Hypothalamus (tissue), 51 donors: ENCODE measurements at places on chromosomes 12 and 14.
A peak's percentile ranks its signal among the peaks of the same experiment; 100 is the strongest.

GRCh38 chr14:67918838-67919237, 99.3 kb downstream of the RAD51B start:
- no peak for DNase-seq

DNA sequence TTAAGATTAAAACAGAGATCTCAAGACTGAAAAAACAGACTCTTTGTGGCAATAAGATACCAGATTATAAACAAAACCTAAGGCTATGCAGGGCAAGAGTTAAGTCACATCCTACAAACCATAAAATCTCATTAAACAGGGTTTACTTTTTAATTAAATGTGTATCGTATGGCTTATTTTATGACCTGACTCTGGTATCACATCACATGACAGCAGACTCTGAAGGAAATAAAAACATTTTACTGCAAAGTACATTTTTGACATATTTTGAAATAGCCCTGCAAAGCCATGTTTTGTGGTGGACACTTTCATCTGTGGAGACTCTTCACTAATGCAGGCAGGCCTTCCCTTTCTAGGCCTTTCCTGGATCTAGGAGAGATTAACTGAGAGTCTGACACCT, 327.6 kb upstream of the CLEC14A start:
- no peak for DNase-seq

- DNase-seq = peak; percentile 17
Measured at GRCh38 chr14:90419200-90419599, 22.4 kb downstream of the CALM1 start.

- no peak for DNase-seq
Measured at GRCh38 chr12:124613151-124613585, 45.8 kb upstream of the NCOR2 start.

DNA sequence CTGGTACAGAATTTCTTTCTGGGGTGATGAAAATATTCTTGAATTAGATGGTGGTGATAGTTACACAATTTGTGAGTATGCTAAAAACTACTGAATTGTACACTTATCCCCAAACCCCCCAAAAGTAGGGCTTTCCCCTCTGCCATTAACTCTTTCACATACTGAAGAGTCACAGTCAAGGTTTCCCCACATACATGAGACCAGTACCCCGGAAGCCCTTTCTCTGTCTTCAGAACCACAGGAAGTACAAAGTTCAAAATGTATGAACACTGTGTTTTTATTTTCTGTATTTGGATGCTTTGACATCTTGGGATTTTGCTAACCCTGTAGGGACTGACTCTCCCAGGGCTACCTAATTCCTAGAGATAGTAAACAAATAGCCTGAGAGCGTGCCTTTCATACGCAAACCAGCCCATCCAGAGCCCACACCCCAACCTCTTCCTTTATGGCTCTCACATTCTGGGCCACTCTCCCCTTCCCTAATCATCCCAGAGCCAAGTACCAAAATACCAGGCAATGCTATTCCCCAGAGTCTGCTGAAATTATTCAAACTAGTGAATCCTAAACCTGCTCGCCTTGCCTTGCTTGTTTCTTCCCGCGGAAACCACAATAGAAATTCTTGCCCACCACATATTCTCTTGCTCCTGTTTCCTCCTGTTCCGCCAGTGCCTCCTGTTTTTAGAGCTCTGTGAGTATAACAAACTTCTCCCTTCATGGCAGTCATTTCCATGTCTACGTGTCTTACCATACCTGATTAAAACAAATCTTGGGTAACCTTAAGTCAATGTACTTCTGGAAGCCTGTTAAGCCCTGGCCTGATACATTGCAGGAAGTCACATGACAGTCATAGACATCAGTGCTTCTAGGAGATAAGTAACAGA, 524.8 kb downstream of the FUT8 start:
- no peak for DNase-seq

DNA sequence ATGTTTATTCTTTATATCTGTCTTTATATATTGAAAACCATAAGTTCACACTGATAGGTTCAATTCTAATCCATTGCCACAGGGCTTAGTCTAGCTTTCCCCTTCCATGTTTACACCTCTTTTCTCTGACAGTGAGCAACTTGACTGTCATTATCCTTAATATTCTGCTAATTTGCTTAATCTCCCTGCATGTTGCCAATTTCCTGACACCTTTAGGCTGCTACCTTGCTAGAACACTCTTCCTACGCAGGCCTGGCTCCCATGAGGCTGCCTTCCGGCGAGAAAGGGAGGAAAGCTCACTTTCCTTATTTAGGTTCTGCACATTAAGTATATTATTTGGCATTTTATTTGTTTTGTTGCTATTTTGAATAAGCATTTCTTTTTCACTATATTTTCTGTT, 12.8 kb upstream of the FRS2 start:
- DNase-seq = no peak

GRCh38 chr14:48023881-48024280, 348.5 kb upstream of the MDGA2 start:
- no peak for DNase-seq

- DNase-seq = no peak
Measured at GRCh38 chr12:1282670-1283315, 291.8 kb downstream of the ERC1 start.

GRCh38 chr14:61262082-61262481, 19.1 kb downstream of the TMEM30B start:
- no peak for DNase-seq

DNA sequence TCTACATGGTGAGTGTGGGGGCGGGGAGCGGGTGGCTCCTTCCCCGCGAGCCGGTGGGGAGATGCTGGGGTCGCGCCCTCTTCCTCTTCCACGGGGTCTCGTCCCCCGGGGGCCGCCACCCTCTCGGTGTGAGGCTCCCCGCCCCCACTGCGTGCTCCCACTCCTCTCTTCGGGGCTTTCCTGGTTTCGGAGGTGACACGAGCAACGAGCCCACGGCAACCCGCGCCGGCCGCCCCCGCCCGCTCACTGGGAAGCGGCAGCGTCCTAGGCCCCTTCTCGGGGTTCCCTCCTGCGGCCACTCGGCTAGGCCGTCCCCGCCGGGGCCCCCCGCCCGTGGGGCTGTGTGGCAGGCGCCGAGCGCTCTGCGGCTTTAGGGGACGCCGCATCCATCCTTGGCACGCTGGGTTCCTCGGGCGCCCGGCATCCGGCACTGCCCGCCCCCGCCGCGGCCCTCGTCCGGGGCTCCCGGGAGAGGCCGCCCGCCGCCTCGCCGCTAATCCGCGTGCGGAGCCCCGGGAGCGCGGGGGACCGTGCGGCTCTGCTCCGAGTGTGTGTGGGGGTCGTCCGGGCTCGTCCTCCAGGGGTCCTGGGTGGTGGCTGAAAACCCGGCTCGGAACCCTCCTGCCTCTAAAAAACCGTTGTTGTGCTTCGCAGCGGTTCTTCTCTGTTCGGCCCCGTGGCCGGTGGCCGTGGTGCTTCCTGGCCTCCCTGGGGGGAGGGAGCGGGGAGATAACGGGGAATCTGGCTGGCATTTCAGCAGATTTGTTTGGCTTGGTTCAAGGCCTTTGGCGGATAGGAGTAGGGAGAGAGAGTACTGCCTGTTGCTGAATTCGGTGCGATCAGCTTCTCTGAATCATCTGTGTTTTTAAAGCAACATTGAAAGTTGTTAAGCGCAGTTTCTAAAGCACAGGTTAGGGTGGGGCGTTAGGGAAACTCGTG, 1.0 kb downstream of the PCNX1 start:
- peak; percentile 60 for DNase-seq

GRCh38 chr14:71554323-71554722, 377.9 kb upstream of the RGS6 start:
- DNase-seq = no peak

DNA sequence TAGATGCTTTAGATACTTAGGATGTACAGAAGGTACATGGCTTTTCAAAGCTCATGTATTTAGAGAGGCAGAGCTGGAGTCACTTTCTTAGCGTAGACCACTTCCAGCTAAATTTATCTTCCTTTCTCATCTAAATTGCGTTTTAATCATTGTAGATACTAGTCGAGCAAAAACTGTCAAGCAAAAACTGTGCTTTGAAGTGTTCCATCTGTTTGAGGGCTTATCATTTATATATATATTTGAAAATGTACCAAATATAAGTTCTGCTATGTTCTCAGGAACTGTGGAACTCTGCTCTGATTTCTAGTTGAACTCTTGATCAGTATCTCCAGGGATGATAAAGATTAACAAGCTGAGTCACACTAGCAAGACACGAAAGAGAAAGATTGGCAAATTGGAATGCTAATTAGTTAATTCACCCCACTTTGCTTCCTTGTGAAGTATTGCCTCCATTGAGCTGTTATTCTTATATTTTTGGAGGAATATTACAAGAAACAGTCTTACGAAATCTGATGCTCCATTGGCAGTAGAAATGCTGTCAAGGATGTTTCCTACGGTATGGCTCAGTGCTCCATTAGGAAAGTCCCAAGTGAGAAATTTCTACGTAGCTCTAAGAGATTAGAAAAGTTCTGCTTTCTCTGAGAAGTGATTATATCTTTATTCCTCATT, 310.7 kb downstream of the AEBP2 start:
- no peak for DNase-seq

GRCh38 chr12:18382236-18382885, 121.0 kb downstream of the PIK3C2G start:
- no peak for DNase-seq

GRCh38 chr14:68396461-68396860, 396.4 kb downstream of the ZFP36L1 start:
- DNase-seq = no peak

- DNase-seq = no peak
Measured at GRCh38 chr12:26938701-26939062, 412 bp downstream of the FGFR1OP2 start.

GRCh38 chr12:69608114-69608513, 2.6 kb downstream of the LRRC10 start:
- no peak for DNase-seq

DNA sequence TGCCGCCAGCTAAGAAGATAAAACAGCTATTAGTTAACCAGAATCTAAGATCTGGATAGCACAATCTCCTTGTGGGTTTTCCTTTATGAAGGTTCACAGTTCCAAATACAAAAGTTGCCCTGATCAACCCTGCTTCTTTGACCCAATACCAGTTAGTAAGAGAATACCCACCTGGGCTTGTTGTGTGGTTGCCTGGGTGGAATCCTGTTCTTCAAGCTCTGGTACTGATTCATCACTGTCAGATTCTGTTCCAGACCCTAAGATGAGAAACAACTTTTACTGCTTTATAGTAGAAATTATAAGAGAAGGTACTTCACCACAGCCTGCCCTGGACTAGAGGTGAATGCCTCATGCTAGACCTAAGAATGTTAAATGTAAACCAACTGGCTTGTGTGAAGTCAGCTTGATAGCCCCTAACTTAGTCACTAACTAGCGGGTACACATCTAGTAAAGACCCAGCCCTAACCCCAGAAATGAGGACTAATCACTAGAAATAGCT, 10.6 kb downstream of the NACA start:
- DNase-seq = no peak

DNA sequence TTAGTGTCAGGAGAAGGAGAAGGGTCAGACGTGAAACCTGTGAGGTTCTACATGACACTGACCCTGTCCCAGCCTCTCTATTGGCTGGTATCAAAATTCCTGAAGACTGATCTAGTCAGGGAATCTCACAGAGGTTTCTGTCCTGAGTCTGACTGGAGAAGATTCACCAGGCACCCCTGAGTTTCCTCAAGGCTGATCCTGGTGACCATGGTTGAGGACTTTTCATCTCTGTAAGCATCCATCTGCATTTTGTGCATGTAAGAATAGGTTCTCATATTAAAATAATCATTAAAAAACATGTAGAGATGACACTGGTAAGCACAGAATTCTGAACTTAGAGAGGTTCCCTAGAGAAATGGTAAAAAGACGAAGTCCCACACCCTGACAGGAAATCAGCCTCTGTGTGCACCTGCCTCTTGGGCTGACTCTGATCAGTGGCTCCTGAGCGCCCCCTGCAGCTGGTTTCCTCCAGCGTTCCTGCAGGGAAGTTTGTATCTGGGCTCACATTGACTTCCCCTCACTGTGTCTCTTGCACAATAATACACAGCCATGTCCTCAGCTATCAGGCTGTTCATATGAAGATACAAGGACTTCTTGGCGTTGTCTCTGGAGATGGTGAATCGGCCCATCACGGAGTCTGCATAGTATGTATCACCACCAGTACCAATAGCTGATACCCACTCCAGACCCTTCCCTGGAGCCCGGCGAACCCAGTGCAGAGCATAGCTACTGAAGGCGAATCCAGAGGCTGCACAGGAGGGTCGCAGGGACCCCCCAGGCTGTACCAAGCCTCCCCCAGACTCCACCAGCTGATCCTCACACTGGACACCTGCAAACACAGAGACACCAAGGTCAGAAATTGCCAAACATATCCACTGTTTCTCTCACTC, 991.9 kb downstream of the TMEM121 start:
- no peak for DNase-seq

- peak; percentile 33 for DNase-seq
Measured at GRCh38 chr12:62813031-62813829, 121.7 kb downstream of the PPM1H start.

DNA sequence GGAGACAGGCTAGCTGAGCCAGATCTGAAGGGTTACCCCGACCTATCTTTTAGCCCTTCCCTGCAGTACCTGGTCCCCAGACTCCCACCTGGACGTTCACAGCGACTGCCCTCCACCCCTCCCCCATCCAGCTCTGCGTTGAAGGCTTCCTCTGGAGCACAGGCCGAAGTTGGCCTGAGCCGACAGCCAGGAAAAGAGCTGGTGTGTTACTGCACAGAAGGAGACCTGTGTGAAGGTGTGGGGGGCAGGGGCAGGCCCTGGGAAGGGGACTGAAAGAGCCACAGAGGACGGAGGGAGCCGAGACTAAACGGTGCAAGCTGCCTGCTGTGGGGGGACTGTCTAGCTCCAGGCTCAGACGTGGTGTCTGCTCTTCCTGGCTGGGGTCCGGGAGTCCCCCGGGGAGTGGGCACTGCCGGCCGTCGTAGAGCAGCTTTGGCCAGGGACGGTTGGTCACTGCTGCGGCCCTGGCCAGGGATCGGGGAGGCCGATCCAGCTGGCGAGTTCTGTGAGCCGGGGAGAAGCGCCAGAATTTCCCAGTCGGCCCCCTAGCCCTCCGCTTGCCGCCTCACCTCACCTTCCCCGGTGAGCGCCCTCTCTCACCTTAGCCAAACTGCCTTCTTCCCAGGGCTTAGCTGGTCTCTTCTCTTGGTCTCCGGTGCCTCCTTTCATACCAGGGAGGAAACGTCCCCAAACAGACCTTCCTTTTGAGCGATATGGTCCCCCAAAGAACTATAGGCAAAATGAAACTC, 899 bp upstream of the COL2A1 start:
- DNase-seq = no peak

GRCh38 chr14:21098892-21099595, 589 bp upstream of the ZNF219 start:
- DNase-seq = no peak

GRCh38 chr12:121793440-121793837, at the start of gene RHOF:
RHOF (minus strand) TSS chr12:121793688; CDS start chr12:121793633, 55 bp downstream.
- no peak for DNase-seq
